PC-3 (cell line): ENCODE measurements at places on chromosomes 7 and 10. TPM values are rescaled to one million over a fixed set of nuclear protein-coding genes. Genes with fewer than 3 reads are reported as not detected.
A peak's percentile ranks its signal among the peaks of the same experiment; 100 is the strongest.

- DNase-seq: no peak
Measured at GRCh38 chr10:34216348-34216945, 598.6 kb downstream of the PARD3 start.

- DNase-seq: peak; percentile 100
Measured at GRCh38 chr10:62027841-62028501, 126.5 kb downstream of the ARID5B start.

- no peak for DNase-seq
Measured at GRCh38 chr10:116300542-116300941, 23.7 kb upstream of the CCDC172 start.

DNA sequence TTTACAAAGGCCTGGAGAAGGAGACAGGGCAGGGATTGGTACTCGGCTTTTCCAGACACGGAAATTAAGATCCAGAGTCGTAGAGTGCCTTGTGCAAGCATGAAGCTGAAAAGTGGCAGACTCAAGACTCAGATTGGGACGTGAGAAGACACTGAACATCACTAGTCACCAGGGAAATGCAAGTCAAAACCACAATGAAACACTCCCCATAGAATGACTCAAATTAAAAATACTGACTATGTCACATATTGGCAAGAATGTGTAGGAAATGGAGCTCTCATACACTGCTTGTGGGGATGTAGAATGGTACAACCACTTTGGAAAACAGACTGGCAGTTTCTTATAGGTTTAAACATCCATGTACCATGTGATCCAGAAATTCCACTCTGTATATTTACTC lies 472.0 kb downstream of the RPS24 start:
- DNase-seq: peak; percentile 80

- DNase-seq: no peak
Measured at GRCh38 chr7:81676105-81676811, 93.6 kb downstream of the HGF start.

DNA sequence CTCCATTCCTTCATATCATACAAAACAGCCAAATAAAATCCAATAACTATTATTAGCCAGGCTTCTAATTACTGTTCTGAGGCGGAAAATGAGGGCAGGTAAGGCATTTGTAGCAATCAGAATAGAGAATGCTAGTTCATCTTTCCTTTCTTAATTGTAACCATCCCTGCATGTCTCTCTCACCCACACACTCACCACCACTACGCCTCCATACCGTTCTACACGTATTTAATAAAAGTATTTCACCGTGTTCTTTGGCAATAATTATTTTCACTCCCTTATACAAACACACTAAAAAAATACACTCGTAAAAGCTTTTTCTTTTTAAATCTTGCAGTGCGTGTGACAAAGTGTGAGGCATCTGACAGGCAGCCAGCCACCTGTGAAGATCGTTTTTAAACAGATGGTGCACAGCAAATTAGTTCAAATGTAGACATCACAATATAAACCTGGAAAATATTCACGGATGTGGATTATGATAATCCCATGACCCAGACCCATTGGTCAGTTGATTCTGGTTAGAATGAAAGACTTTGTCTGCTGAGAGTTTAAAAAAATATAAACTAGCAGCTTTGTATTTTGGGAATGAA lies 653.6 kb downstream of the REEP3 start:
- DNase-seq: no peak

- no peak for DNase-seq
Measured at GRCh38 chr10:24971374-24971773, 19.0 kb upstream of the PRTFDC1 start.

GRCh38 chr7:4706384-4707216 lies 24.5 kb downstream of the FOXK1 start:
- DNase-seq: no peak

DNA sequence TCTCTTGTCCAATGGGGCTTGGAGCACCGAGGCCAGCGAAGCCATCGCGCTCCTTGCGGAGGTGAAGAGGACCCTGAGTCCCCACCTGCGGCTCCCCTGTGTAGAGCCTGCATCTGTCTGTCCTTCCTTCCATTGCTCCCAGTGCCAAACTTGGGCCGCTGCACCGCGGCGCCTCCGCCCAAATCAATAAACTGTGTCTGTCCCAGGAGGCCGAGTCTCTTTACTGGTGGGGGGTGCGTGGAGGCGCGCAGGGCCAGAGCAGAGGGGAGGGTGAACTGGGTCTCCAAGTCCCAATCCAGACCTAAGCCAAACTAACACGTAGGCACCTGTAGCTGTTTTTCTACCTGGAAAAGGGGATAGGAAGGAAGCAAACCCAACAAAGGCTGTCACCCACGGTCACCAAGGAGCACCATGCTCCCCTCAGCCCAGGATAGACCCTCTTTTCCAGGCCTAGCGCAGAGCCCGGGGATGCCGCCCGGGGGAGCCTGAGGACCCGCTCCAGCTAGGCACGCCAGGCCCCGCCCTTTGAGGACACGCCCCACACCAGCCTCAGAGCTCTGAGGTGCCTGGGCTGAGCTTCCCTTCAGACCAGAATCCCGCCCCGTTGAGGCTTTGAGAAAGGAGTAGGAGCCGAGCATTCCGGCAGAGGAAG lies 1.2 kb upstream of the CHAT start:
- DNase-seq: peak; percentile 47

DNA sequence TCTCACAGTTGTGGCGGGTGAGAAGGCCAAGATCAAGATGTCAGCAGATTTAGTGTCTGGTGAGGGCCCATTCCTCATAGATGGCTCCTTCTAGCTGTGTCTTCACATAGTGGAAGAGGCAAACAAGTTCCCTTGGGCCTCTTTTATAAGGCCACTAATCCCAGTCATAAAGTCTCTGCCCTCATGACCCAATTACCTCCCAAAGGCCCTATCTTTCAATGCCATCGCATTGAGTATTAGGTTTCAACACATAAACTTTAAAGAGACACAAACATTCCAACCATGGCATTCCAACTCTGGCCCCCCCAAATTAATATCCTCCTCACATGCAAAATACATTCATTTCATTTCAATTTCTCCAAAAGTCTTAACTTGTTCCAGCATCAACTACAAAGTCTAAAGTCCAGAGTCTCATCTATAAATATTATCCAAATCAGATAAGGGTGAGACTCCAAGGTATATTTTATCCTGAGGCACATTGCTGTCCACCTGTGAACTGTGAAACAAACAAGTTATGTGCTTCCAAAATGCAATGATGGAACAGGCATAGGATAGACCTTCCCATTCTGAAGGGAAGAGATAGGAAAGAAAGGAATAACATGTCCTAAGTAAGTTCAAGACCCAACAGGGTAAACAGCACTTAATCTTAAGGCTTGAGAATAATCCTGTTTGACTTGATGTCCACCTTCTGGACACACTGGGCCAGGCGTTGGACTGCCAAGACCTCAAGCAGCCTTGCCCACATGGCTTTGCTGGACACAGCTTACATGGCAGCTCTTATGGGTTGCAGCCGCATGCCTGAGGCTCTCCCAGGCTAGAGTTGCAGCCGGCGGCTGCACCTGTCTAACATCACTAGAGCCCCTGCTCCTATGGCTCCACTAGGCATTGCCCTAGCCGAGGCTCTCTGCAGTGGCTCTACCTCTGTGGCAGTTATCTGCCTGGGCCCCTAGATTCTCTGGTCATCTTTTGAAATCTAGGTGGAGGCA lies 312.8 kb downstream of the TNS3 start:
- no peak for DNase-seq

GRCh38 chr7:518630-519483 lies 789 bp downstream of the PDGFA start:
- DNase-seq: peak; percentile 69

GRCh38 chr7:123871998-123872867 lies 27.3 kb downstream of the HYAL4 start:
- DNase-seq: peak; percentile 76

- DNase-seq: no peak
Measured at GRCh38 chr7:6149996-6150395, 118.8 kb downstream of the ANKRD61 start.

GRCh38 chr7:10930551-10930950 lies 43.1 kb upstream of the PHF14 start:
- DNase-seq: no peak

DNA sequence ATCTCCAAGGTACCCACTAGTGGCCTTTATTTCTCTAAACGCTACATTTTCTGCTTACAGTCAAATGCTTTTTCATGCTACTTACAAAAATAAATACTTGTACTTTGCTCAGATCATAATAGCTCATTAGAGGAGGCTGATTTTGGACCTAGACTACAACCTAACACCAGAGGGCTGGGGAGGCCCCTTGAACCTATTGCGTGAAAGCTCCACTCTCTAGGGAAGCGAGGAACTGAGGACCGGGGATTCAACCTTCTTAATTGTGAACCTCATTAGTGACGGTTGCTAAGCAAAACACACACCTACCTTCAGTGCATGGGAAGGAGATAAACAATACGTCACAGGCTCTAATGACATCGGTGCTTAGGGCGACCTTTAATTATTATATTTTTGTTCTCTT lies 92.1 kb downstream of the EBF3 start:
- no peak for DNase-seq

DNA sequence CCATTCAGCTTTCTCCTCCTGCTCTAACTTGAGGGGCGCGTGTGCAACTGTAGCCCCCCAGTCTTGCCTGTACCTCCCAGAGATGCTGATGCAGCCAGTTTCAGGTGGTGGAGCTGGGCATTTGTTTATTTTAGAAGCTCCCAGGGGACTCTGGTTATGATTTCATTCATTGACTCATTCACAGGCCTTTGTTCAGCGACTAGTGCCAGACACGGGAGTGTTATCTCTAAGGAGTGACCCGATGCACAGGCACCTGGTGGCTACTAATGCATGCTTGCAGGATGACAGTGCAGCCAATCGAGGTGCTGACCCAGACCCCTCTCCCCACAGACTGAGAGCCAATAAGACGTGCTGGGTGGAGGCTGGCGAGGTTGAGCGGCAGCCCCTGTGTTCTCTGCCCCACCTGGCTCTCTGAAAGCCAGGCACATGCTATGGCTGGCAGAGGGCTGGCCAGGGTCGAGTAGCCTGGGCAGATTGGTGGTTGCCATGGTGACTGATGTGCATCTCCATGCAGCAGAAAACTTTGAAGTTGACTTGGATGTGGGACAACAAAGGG lies 19.7 kb upstream of the SLC18A2 start:
- peak; percentile 77 for DNase-seq

DNA sequence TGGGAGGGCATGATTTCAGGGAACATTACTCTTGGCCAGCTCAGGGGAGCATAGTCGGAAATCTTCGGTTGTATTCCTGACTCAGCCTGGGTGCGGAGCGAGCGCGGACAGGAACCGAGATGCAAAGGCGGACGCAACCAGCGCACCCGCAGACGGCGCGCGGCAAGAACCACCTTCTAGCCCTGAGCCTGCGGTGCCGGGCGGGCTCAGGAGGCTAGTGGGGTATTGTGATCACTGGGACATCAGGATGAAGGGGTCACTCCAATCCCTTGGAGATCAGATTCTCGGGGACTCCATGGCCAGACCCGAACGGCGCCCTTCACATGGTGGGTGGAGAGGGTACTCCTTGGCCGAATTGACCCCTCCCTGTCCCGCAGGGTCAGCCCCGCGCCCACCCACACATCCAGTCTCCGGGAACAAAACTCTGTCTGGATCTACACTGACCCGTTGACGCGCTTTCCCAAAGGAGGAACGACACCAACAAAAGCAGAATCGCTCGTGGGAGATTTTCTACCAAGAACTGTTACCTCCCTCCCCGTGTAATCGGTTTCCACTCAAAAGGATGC lies 730.5 kb downstream of the ZWINT start:
- peak; percentile 37 for DNase-seq

- DNase-seq: no peak
Measured at GRCh38 chr7:23887660-23888059, 177.6 kb downstream of the STK31 start.

GRCh38 chr10:31013331-31013730 lies 18.3 kb downstream of the ZNF438 start:
- no peak for DNase-seq

GRCh38 chr7:69739931-69740431 lies 141.7 kb downstream of the AUTS2 start:
- no peak for DNase-seq

CLDN3 gene
- total RNA-seq: 51.6 and 70.7 TPM in 2 replicates

YKT6 gene
- total RNA-seq: 133 and 147 TPM in 2 replicates

AKR1C2 gene
- 0.66 TPM in 1 of 2 replicates, not detected in the other for total RNA-seq

OR2A2 gene
- not detected in 2 replicates for total RNA-seq

BCCIP gene
- total RNA-seq: 64.8 and 81.5 TPM in 2 replicates

TRPV5 gene
- total RNA-seq: not detected in 2 replicates

SERPINE1 gene
- 46.1 and 52.5 TPM in 2 replicates for total RNA-seq

SH2D4B gene
- total RNA-seq: not detected in 2 replicates

P4HA1 gene
- 164 and 181 TPM in 2 replicates for total RNA-seq

PPP1R17 gene
- total RNA-seq: not detected in 2 replicates

AGR3 gene
- total RNA-seq: not detected in 2 replicates
